ENCODE measurements at places on chromosomes 3 and 15.

DNA sequence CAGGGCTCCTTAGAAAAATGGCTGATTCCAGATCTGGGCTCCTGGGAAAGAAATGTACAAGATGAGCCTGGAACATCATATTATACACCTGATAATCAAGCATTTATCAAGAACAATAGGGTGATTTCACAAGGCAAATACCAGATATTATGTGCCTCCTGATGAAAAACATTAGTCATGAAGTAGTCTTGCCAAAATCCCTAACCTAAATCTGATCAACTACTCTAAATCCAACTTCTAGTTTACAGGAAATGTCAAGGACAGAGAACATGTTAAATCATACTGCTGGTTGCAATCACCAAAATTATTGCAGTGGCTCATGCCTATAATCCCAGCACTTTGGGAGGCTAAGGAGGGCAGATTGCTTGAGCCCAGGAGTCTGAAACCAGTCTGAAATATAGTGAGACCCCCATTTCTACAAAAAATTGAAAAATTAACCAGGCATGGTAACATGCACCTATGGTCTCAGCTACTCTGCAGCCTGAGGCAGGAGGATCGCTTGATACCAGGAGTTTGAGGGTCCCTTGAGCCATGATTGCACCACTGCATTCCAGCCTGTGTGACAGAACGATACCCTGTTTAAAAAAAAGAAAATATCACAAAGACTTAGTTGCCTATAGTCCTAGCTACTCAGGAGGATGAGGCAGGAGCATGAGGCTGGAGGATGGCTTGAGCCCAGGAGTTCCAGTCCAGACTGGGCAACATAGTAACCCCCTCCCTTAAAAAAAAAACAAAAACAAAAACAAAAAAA lies 34.9 kb upstream of the ATP13A3 start:
- DNase-seq = no peak

- no peak for DNase-seq
These were observed 145.8 kb upstream of the THRB start for GRCh38 chr3:24640330-24640877.

GRCh38 chr3:114745322-114746240 lies 401.5 kb downstream of the ZBTB20 start:
- DNase-seq = no peak

DNA sequence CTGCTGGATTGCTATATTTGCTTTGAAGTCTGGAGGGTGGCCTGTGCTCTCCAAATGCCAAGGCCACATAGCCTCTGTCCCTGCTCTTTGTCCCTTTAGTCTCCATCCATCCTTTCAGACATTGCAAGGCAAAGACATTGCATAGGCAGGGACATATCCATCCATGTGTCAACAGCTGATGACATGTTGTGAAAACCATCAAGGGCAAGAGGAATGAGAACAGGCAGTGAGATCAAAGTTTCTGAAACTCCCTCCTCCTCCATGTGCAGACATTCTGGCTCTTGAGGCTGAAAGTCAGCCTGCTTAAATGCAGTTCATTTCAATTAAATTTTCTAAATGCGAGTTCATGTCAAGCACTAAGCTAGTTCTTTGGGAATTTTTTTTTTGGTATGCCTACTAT lies 135.2 kb upstream of the CTNNB1 start:
- DNase-seq = no peak

GRCh38 chr3:30604093-30604492 lies 2.3 kb upstream of the TGFBR2 start:
- no peak for DNase-seq

DNA sequence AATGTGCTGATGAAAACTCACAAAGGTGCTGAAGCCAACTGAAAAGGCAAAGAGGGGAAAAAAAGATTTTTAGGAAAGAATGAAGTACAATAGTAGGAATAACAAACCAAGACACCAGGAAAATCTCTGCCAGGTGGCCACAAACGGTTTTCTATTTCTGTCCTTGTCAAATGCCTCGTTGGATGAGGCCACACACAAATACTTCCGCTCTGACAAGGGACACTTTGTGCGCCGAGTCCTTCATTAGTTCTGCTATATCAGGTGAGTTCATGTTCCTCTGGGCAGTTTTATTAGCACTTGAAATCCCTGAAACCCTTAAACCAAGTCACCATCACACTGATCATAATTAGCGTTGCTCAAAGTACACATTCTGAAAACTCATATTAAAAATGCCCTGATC lies 373.1 kb downstream of the VPS13C start:
- DNase-seq = no peak

DNA sequence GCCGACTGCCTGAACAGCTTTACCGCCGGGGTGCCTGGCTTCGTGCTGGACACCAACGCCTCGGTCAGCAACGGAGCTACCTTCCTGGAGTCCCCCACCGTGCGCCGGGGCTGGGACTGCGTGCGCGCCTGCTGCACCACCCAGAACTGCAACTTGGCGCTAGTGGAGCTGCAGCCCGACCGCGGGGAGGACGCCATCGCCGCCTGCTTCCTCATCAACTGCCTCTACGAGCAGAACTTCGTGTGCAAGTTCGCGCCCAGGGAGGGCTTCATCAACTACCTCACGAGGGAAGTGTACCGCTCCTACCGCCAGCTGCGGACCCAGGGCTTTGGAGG lies 815 bp downstream of the SPINT1 start:
- peak; percentile 23 for DNase-seq

DNA sequence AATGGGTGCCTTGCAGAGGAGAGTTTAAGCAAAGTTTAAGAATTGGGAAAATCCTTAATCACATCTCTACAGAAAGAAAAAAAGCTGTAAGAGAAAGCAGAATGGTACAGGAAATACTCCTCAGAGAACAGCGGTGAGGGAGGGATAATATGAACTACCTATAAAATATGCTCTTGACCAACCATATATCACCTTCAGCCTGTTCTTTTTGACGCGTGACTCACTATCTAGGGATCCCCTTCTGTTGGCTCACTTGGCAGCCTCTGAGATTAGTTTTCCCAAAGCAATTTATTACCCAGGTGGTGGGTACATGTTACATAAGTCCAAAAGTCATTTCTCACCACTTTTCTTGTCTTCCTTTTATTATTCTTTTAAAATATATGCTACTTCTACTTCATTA lies 97.7 kb downstream of the CNTN6 start:
- no peak for DNase-seq

GRCh38 chr3:146449076-146449475 lies 20.3 kb downstream of the PLSCR2 start:
- DNase-seq = no peak

- no peak for DNase-seq
These were observed 179.1 kb downstream of the AKAP13 start for GRCh38 chr15:85559530-85559929.

GRCh38 chr3:42182555-42182954 lies 83.4 kb downstream of the CCK start:
- no peak for DNase-seq

- no peak for DNase-seq
These were observed 23.2 kb downstream of the ATXN7 start for GRCh38 chr3:63886858-63887257.

GRCh38 chr3:122979211-122979610 lies 48.4 kb downstream of the SEMA5B start:
- no peak for DNase-seq

- DNase-seq = no peak
These were observed 24.5 kb upstream of the SLC15A2 start for GRCh38 chr3:121869736-121870135.

- no peak for DNase-seq
These were observed 137.2 kb upstream of the RAD18 start for GRCh38 chr3:9100513-9100894.

GRCh38 chr15:41161736-41162135 lies 45.7 kb upstream of the INO80 start:
- DNase-seq = no peak

DNA sequence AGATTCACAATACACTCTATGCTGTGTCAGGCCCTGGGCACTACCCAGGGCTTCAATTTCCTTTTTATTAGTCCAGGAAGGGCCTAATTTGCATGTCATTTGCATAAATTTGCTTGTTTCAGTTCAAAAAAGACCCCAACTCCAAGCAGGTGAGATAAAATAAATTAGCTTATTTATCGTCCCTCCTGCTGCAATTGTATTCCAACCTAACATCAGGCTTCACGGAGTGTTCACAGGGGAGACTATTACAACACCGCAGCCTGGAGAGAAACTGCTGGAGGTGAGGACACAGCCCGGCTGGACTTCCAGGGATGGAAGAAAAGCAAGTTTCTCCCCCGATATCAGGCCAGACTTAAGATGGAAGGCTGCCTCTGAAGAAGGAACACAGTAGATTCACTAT lies 62.8 kb downstream of the MEGF11 start:
- no peak for DNase-seq

- DNase-seq = no peak
These were observed 1001.0 kb downstream of the FHIT start for GRCh38 chr3:60250206-60250605.

- no peak for DNase-seq
These were observed 199.1 kb downstream of the UBE3A start for GRCh38 chr15:25239471-25240345.

DNA sequence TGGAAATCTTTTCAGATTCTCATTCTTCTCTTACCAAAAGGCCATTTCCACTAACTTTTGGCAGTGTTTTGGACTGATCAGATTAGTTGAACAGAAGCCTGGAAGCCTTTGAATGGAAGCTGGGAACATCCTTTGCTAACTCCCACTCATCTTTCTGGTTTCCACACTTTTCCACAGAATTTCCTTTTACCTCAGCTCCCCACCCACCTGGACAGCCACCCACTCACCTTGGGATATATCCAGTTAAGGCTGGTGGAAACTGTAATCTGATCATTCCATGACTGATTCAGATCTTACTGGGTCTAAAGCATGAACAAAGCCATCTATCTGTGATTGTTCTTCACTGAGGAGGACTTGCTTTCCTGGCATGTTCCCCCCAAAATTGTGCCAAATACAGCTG lies 119.5 kb downstream of the CCNL1 start:
- no peak for DNase-seq

- DNase-seq = no peak
These were observed 49.9 kb upstream of the IGSF11 start for GRCh38 chr3:119084371-119085069.

DNA sequence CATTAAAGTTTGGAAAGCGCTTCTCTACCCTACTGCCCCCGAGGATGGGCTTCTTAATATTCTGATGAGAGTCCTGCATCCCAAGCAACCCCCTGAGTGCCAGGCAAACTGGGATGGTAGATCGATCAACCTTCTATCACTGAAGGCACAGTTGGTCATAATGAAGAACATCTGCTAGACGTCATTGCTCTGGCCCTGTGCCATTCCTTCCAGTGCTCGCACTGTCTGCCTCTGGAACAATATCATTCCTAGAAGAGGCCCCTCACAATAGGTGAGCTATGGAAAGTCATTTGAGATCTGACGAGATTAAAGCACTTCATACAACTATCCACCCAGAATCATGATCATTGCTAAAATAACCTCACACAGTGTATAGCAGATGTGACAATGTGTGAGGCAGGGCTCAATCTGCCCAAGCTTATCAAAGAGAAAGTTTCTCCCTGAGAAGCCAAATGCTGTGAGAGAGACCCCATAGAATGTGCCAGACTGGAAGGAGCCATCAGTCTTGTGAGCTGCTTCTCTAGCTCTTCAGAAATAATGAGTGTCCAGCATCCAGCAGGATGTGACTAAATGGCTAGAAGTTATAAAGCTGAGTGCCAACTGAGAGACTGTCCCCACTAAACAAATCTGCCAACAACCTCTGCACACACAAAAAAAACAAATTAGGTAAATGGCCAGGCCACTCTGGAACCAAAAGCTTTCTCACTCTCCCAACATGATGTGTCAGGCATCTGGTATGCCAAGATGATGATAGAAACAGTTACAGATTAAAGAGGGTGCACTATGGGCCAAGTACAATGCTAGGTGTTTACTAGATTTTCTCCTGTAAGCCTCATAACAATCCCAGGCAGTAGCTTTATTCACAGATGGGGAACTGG lies 165.5 kb downstream of the NECTIN3 start:
- DNase-seq = no peak

- DNase-seq = no peak
These were observed 108.9 kb upstream of the TRIM42 start for GRCh38 chr3:140568842-140569520.

DNA sequence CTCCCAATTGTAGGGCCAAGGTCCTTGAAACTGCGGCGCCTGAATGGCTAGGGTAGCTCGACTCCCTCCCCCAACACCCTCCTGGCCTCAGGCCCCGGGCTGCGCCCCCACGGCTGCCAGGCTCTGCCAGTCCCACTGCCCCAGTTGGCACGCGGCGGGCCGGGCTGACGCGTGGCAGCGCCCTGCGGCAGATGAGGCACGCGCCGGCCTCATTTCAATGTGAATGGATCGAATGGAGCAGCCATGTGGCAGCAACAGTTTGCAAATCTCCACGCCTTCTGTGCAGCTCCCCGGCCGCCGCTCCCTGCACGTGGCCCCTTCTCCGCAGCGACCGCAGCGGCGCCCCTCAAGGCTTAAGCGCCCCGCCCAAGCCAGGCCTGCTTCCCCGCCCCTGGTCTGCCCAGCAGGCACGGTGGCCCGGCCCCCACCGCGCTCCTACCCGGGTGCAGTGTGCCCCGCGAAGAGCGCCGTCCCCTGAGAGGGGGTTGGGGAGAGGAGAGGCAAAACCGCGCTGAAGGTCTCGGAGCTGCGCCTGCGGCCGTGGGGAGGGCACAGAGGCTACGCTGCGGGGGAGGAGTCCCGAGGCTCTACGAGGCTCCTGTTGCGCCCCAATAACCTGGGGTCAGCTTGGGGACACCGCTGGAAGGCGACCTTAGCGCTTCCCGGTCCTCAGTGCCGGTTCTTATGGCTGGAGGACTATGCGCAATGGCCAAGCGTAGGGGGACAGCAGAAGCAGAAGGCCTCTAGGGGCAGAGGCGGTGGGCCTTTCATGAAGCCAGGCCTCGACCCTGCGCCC lies 3.1 kb upstream of the DLL4 start:
- DNase-seq = no peak

GRCh38 chr3:71421820-71422566 lies 161.5 kb downstream of the FOXP1 start:
- DNase-seq = peak; percentile 66

DNA sequence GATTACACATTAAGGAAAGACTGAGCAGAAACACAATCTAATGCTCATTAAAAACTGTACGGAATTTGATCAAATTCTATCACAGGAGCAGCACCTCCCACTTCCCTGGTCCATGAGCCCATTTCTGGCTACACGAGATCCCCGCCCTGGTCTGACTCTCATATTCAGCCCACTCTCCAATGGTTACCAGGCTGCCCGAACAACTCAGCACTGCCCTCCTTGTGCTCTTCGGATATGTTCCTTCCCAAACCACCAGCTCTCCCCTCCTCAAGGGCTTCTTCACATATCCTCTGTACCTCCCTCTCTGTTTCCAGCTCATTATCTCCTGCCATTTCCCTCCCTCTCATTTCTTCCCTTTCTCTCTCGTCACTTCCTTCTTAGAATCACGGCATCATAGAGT lies 180.5 kb downstream of the RSL24D1 start:
- DNase-seq = no peak

- no peak for DNase-seq
These were observed 237.8 kb upstream of the UBE2E1 start for GRCh38 chr3:23567917-23568316.

DNA sequence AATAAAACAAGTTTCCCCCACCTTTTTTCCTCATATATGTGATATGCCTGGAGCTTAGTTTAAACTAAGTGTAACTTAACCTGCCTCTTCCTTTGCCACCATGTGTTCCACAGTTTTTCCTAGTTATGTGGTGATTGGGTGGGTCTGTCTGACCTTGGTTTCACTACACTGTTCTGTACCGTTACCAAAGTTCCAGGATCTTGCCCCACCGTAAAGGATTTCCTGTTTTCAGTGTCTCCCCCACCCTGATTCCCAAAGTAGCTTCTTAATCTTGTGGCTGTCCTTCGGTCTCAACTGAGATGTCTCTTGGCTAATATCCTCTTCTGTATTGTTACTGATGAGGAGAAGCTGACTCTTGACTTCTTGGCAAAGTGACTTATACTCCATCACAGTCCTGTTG lies 6.4 kb upstream of the MGA start:
- no peak for DNase-seq

Data from CD4-positive, alpha-beta T cell treated with Interleukin-2 at 100 ng/mL for 4 hours (primary cell).